ENCODE measurements at places on chromosomes 3 and 15.

DNA sequence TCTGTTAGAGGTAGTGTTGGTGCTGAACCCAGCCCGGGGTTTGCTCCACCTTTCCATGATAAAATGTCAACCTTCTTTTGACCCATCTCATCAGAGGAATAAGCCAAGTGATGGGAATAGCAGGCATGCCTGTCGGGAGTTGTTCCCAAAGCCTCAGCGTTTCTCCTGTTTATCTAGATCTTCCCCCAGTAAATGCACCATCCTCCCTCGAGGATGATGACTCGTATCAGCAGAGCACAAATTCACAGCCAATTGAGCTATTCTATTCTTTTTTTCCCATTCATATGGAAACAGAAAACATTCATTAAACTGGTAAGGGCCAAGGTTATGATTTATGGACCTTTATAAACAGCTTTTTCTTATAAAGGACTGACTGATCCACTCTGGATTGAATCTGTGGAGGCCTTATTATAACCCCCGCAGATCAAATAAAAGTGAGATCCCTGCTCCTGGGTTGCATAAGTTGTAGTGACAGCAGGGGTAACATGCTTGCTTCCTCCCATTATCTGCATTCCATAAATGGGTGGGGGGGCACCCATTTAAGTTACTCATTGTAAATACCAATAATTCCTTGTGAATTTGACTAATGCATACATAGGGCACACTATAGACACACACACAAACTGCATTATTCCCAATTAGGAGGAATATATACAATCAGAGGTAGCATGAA is 207.3 kb downstream of the PLCL2 start:
- peak; percentile 42 for DNase-seq

DNA sequence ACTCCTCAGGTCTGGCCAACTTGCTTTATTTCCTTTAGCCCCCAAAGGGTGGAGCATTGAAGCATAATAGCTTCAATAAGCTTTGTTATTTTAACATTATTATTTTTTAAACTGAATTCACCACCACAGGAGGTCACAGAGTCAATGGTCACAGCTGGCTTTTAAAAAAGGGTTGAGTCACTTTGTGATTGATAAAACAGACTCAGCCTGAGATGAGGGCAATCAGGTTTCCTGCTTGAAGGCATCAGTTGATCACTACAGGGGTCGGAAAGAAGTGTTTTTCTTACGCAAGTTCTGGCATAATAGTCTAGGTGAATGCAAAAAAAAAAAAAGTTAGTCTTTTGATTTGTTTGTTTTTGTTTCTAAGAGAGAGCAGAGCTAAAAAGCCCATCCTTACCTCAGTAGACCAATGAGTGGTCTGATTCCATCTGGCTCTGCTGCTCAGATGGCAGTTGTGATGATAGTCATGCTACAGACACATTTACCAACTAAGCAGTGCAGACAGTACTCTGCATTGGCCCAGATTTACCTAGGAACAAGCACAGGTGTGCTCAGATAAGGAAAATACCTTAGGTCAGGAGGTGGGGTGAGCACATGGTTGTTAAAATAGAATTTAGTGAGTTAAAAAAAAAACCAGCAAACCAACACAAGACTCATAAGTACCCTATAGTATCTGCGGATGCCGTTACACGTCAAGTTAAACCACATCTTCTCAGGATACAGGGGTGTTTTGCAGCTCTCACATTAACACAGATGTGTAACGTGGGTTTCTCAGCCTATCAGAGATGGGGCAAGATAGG is 22.6 kb downstream of the ZNF80 start:
- no peak for DNase-seq

DNA sequence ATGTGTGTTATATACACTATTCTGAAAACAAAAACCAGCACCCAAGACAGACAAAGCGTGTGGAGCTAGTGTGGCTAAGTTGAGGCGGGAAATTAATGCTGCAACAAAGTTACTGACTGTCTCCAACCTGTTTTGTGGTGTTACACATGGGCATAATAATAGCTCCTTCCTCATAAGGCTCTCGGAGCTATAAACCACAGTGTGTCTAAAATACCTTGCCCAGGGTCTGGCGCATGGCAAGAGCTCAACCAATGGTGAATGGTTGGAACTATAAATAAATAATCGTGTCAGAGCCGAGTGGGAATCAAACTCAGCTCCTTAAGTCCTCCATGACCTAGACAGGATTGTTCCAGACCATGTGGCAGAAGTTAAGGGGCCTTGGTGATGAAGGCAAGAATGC is 35.9 kb upstream of the TFRC start:
- DNase-seq, result no peak

DNA sequence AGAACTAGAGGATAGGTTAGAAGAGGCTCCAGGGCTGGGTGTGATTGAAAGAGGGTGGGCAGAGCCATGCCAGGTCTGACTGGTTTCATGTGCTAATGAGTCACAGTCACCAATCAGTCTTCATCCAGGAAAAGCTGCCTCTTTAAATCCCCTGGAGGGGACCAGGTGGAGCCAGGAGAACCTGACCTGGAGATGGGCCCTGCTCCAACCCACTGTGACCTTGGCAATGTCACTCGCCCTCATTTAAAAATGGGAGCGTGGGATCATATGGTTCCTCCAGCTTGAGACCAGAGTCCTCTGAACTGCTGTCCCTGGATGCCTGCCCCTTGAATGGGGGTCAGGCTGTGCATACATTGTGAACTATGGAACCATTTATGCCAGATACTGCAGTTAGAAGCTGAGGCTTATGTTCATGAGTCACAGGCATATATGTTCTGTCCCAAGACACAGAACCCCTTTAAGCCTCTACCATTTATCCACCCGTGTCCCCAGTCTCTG is 23.0 kb downstream of the HES1 start:
- DNase-seq, result no peak

- peak; percentile 86 for DNase-seq
Measured at GRCh38 chr15:66866656-66867055, 164.6 kb downstream of the SMAD6 start.

GRCh38 chr15:64224511-64224910 is 61.7 kb upstream of the PPIB start:
- no peak for DNase-seq

GRCh38 chr3:165644331-165644730 is 192.9 kb downstream of the BCHE start:
- DNase-seq, result no peak

- DNase-seq, result peak; percentile 9
Measured at GRCh38 chr15:57784081-57784511, 77.6 kb downstream of the POLR2M start.

- DNase-seq, result no peak
Measured at GRCh38 chr3:72162649-72163184, 377.8 kb upstream of the PROK2 start.

DNA sequence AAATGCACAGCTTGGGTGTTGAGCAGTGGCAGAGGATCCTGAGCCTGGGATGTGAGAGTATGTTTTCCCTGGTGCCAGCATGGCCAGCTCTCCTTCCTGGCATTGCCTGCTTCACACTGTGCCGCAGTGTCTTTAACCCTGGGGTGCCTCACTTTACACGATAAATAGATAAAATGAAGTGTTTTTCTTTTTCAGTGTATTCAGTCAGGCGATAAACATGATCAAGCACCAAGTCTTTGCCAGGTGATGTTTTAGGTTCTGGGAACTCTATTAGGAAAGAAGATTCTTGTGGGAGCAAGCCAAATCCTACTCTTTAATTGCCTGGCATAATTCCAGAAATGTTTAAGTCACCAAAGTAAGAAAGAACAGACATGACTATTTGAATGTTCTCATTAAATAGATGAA is 14.0 kb downstream of the ABHD6 start:
- DNase-seq, result no peak

DNA sequence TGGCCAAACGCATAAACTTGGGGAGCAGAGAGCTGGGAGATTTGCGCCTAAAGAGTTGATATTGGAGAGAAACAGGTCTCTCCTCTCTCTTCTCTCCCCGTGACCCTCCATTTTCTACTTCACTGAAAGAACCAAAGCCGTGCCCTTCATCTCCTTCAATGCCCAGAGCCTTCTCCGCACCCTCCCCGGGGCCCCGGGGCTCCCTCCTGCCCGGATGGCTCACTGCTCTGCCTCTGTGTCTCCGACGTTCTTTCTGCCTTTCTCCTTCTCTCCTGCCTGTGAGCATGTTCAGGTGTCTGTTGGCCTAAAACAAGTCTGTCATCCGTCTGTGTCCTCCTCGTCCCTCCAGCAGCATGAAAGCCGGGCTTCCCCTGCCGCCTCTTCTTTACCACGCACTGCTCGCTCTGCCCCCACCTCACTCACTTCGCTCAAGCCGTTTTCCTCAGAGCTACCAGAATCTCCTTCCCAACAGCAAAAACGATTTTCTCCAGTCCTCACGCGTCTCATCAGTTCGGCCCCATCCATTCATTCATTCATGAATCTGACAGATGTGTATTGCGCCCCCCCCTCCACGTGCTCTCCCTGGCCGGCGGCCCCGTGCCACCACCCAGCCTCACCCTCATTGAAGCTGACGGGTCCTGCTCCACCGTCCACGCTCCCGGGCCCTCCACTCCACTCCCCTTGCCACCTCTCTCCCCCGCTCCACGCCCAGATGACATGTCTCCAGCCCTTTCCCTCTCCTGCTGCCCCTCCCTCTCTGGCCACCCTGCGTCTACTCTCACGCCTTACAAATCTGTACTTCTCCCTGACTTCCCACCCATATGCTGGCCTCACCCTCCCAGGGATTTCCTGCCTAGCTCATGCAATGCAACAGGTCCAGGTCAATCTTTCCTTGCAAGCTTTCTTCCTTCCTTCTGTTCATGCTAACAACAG is 10.2 kb downstream of the MUC4 start:
- no peak for DNase-seq

- DNase-seq, result no peak
Measured at GRCh38 chr3:16319723-16320122, 54.7 kb downstream of the OXNAD1 start.

DNA sequence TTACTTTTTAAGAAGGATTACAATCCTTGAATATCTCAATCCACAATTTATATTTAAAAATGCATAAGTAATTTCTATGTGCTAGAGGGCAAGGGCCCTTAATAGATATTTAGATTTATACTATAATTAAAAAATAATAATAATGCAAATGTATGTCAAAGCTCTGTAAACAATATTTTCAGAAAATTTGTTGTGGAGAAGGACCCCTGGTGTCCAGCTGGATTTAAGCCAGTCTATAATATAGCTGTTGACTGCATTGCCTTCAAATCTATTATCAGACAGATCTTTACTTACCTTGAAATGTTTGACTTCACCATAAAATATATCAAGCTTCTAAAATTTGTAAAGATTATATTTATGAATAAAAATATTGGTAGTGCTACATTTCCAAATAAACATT is 65.6 kb downstream of the ZBTB20 start:
- DNase-seq, result no peak

DNA sequence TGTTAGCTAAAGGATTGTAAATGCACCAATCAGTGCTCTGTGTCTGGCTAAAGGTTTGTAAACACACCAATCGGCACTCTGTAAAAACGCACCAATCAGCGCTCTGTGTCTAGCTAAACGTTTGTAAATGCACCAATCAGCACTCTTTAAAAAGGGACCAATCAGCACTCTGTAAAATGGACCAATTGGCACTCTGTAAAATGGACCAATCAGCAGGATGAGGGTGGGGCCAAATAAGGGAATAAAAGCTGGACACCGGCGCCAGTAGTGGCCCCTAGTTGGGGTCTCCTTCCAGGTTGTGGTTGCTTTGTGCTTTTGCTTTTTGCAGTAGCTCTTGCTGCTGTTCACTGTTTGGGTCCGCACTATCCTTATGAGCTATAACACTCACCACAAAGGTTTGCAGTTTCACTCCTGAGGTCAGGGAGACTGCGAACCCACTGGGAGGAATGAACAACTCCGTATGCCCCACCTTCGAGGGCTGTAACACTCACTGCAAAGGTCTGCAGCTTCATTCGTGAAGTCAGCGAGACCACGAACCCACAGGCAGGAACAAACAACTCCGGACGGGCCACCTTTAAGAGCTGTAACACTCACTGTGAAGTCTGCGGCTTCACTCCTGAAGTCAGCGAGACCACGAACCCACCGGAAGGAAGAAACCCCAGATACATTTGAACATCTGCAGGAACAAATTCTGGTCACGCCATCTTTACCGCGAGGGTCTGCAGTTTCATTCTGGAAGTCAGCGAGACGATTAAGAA is 1.1 kb upstream of the SUCLG2 start:
- no peak for DNase-seq

DNA sequence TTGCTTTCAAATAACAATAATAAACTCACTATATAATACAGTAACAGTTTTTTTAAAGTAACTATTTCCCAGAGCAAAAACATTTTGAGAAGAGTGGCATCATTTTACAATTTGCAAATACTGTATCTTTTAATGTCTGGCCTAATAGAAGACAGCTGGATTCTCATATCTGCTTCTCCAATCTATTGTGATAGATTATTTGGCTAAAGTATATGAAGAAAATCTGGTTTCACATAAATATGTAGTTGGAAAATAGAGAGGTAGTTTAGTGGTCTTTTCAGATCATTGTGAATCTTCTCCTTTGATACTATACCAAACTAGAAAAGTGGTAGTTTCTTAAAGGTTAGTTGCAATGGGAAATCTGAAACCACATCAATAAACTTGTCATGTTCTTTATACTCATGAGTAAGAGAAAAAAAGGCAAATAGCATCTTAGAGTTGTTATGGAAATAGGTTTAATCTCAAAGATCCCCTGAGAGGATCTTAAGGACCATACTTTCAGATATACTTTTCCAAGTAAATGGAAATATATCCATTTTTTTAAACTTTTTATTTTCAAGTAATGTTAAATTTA is 124.8 kb upstream of the NR2E3 start:
- DNase-seq, result no peak

GRCh38 chr3:161266731-161267150 is 45.6 kb downstream of the NMD3 start:
- DNase-seq, result no peak

- DNase-seq, result peak; percentile 64
Measured at GRCh38 chr3:132637590-132637989, 22.0 kb downstream of the ACAD11 start.

DNA sequence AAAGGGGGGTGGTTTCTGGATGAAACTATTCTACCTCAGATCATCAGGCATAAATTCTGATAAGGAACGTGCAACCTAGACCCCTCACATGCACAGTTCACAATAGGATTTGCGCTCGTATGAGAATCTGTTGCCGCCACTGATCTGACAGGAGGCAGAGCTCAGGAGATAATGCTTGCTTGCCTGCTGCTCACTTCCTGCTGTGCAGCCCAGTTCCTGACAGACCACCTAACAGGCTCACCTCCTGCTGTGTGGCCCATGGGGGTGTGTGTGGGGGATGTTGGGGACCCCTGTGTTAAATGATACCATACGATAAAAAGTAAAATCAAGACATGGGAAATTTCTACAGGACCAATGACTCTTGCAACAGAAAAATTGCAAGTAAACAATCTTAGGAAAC is 24.0 kb downstream of the CP start:
- no peak for DNase-seq

DNA sequence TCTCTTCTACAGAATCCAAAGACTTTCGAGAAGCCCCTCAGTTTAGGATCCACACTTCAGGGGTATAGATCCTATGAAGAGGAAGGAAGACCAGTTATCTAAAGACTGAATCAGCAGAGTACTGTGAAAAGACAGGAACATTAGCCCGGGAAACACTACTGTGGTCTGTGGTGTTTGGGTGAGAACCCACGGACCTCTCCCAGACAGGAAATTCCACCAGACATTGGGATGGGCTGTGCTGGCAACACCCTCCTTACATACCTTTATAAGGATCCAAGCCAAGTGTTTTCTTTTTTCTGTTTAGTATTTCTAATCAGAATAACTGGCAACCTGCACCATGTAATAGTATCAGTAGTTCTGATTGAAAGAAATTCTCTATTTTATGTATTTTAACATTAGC is 14.1 kb downstream of the TMEM207 start:
- no peak for DNase-seq
